ENCODE measurements at places on chromosomes 2 and 18.

DNA sequence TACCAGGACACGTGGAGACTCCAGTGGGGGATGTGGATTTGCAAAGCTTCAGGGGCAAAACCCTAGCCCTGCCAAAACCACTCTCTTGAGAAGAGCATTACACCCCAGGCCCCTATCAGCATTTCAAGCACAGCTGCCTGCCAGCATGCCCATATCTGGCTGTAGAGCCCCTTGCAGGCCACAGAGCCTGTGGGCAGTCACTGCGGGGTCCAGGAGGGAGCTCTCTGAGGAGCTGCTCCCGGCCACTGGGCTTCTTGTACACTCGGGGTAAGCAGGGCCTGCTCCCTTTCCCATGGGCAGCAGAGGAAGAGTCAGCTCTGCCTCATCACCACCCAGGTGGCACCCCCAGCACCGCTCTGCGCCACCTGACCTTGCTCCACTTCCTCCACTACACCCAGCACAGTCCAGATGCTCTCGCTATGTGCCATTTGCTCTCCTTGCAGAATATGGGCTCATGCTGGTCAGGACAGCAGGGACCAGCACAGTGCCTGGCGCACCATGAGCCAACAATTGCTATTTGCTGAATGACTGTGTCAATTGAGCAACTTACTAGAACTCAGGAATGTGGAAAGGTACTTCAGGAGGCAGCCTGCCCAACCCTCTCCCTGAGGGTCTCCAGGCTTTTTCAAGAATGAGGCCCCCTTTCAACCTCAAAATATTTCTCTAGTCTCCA, 7.4 kb downstream of the CHST10 start:
- DNase-seq: no peak

- DNase-seq: no peak
These were observed 2.4 kb downstream of the EPAS1 start for GRCh38 chr2:46299365-46300263.

DNA sequence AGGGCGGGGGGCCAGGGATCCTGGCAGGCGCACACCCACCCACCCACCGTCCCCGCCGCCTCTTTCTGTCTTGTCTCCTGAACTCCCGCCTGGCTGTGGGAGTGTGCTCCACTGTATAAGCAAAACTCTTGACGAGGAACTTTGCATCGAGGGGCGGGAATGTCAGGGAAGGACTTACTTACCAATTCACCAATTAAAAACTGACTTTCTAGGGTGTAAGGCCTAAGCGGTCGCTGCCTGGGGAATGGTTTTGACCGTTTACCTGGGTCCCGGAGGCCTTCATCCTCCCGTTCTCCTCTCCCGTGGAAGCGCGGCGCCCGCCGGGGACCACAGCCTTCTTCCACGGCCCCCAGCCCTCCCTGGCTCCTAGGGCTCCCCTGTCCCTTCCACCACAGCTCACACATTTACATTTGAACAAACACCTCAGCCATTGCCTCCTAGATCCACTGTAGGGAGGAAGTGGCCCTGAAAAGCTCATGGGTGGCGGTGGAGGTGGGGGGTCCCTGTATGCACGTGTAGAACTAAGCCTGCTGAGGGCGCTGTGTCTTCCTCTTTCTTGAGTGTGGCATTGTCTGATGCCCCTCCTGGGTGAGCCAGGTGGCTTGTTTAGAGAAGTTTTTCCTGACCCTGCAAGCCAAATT, 8.9 kb downstream of the ASIC4 start:
- DNase-seq: no peak

DNA sequence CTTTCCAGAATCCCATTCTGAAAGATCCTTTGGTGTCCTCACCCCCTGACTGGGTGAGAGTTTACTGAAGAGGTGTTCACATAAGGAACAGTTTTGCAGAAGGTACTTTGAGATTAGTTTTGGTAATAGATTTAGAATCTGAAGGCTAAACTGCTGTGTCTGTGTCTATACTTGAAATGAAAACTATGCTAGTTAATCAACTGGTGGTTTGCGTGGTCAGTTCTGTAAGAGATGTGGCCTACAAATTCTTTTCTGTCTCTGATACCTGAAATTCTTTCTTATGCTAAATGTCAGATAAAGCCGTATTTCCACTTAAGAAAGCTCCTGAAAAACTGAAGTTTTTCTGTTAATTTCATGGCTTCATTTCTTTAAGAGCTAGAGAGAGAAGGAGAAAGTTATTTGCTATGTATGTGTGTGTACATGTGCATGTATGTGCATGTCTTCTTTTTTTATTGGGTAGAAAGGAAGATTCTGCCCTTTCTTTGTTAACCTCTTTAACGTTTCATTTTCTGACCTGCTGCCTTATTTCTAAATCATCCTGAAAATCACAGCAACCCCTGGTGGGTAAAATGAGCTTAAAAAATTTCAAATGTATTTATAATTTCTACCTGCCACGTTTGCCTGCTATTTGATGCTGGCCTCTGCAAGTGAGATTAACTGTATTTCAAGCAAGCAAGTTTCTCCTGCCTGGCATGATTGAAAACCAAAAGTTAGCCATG, 552.0 kb upstream of the NRP2 start:
- DNase-seq: no peak

GRCh38 chr2:216572582-216573578, 60.3 kb upstream of the IGFBP2 start:
- DNase-seq: no peak

DNA sequence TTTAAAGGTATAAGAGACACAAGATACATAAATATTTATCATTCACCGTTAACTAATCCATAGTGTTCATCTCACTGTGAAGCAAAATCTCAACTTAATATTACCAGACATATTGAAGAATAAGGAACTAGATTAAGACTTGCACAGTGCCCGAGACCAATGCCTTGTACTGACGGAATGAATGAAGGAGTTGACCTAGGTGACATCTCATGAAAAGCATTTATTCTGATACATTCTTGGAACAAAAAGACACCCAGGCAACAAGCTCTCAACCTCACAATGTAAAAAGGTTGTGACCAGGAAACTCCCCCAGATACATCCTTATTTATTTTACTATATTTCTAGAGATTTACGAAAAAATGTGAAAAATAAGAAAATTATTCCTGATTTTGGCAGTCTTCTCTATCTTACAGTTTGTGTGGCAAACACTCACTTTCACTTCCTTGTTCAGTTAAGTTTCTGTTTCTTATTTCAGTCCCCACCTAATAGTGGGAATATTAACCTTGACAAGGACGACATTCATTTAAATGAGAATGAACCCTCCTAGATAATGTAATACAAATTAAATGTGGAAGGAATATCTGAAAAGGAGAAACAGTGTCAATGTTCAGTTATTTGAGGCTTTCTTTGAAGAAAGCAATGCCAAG, 28.4 kb downstream of the M1AP start:
- no peak for DNase-seq

- no peak for DNase-seq
These were observed 521.7 kb upstream of the SPHKAP start for GRCh38 chr2:228703152-228703551.

DNA sequence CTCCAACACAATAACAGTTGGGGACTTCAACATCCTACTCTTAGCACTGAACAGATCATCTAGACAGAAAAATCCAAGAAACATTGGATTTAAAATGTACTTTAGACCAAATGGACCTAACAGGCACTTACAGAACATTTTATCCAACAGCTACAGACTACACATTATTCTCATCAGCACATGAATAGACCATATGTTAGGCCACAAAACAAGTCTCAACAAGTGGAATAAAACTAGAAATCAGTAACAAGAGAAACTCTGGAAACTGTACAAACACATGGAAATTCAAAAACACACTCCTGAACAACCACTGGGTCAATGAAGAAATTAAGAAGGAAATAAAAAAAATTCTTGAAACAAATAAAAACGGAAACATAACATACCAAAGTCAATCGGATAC, 117.5 kb downstream of the ACVR1 start:
- no peak for DNase-seq

DNA sequence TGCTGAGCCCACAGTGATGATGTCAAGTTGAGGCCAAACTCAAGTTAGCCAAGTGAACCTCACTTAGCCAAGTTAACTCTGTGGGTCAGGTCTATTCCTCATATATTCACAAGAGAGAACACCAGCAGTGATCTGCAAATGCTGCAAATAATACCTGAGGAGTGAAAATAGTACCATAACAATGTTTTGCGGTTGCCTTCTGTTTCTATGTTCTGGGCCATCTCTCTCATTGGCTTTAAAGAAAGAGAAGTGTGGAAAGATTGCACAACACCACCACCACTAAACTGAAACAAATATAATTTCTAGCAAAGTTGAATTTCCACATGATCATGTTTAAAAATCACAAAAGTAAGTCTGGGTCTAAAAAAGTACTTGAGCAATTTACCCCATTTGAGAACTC, 211.1 kb upstream of the GALNT5 start:
- DNase-seq: no peak

GRCh38 chr2:218047536-218048225, 21.4 kb upstream of the RUFY4 start:
- no peak for DNase-seq

DNA sequence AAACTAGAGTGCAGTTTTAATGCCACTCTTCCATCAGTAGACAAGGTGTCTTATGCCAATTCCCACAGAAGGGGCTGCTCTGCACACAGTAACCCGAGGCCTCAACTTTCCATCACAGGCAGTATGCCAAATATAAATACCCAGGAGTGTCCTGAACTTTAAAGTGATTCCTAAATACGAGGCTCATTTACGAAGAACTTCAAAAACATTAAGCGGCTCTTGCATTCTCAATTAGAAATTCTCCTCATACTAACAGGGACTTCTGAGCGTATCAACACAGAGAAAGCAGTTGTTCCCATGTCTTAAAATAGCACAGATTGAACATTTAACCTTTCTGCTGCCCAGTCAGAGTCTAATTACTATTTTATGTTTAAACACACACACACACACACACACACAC, 638.6 kb downstream of the ERBB4 start:
- no peak for DNase-seq

DNA sequence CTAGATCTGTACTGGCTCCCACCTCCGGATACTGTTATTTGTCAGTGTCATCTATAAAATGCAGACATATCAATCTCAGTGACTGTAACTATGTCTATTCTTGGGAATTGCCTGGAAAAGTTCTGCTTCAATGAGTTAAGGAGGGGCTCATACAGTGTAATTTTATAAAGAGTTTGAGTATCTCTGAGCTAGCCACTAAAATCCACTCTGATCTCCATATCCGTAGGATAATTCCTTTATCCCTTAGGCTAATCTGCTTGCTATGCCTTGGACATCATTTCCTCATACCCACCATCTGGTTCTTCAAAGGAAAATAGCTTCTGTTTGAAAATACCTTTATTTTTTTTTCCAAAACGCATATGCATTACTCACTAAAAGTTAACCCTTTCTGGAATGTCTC, 863.2 kb downstream of the SUCLG1 start:
- no peak for DNase-seq

DNA sequence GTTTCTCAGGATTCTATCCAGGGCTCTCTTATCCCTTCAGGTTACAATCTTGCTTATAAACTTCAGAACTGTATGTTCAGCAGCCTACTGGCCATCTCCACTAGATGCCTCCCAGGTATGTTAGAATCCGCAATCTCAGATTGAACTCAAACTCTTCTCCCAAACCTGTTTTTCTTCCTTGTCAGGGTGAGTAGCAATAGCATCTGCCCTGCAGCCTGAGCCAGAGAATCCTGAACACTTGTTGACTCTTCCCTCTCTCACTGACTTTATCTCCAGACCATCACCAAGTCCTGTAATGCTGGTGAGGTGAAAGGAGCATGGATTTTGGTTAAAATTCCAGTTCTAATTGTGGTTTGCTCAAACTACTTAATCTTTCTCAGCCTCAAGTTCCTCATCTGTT, 82.6 kb upstream of the ALPP start:
- DNase-seq: no peak

GRCh38 chr2:63817382-63817781, 24.3 kb upstream of the UGP2 start:
- no peak for DNase-seq

GRCh38 chr2:44118257-44118656, 50.4 kb upstream of the PPM1B start:
- no peak for DNase-seq

DNA sequence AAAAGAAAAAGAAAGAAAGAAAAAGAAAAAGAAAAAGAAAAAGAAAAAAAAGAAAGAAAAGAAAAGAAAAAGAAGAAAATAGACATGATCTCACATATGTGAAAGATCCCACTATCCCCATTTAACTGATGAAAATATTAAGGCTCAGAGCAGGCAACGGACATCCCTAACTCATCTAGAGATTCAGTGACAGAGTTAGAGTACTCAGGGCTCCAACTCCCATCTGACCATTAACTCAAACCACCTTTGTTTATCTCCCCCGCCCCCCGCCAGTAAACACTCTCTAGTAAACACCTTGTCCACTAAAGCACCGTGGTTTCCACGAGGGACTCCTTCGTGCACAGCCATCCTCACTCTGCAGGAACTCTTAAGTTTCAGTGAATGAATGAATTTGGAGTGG, 142.9 kb downstream of the TGIF1 start:
- DNase-seq: no peak

- no peak for DNase-seq
These were observed 63.4 kb downstream of the LHCGR start for GRCh38 chr2:48691935-48692691.

- no peak for DNase-seq
These were observed 57.7 kb downstream of the ODC1 start for GRCh38 chr2:10390369-10390801.

- DNase-seq: no peak
These were observed 63.4 kb downstream of the EMX1 start for GRCh38 chr2:72980535-72981217.

- DNase-seq: peak; percentile 11
These were observed 57.1 kb downstream of the RMDN2 start for GRCh38 chr2:37982147-37982582.

DNA sequence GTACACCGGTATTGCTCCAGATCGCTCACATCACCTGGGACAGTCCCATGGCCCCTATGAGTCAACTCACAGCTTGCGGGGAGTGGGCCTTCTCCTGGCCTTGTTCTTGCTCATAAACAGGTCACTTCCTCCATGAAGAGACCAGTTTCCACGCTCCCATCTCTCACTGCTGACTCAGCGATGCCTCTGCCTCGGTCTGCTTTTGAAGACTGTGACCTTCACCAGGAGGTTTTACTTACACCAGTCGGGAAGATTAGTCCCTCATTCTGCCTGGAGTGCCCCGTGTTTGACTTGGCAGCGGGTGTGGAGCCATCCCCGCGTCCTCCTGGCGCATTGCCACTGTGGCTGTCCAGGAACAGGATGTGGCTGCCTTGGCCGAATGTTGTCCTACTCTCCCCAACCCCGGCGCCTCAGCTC, 159.8 kb downstream of the RHBDD1 start:
- DNase-seq: no peak

DNA sequence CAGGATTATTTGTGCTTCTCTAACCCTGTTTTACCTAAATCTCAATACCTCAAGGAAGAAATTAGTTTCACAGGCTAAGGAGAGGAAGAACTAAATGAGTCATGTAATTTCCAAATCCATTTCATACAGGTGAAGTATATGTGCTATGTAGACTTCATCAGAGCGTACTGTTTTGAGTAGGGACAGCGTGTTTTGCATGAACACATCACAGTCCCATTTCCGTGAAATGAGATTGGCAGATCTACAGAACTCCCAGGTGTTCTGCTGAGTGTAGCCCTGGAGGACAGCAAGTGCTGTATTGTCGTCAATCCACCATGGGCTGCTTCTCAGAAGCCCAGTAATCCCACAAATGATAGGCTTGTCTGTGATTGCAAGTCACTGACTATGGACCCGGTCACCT, 97.7 kb downstream of the XRCC5 start:
- no peak for DNase-seq
